ENCODE measurements at places on chromosomes 6 and 20.

- DNase-seq = no peak
Observed at GRCh38 chr6:47426524-47427302, 50.9 kb upstream of the CD2AP start.

DNA sequence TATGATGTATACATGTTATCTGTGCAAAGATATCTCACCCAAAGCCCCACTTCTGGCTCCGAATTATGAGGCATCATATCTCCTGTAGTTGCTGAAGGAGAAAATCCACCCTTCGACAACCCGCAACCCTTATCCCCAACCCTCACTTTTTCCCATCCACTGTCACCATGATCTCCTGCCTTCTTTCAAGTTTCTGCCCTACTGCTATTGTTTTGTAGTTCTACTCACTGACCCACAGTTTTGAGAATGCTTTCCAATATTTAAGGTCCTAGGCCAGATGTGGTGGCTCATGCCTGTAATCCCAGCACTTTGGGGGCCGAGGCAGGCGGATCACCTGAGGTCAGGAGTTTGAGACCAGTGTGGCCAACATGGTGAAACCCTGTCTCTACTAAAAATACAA is 22.2 kb downstream of the ADGRF1 start:
- DNase-seq = no peak

DNA sequence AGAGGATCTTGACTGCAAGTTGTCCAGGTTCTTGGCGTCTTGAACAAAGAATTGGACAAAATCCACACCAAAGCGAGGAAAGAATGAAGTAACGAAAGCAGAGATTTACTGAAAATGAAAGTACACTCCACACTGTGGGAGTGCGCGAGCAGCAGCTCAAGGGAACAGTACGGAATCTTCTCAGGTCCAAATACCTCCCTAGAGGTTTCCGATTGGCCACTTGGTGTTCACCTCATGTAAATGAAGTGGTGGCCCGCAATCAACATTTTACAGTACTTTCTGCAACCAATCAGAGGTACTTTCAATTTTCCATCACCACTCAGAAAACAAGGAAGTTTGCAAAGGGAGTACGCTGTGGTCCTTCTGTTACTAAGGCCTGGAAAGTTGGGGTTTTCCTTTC is 122.4 kb downstream of the PTPRK start:
- no peak for DNase-seq

DNA sequence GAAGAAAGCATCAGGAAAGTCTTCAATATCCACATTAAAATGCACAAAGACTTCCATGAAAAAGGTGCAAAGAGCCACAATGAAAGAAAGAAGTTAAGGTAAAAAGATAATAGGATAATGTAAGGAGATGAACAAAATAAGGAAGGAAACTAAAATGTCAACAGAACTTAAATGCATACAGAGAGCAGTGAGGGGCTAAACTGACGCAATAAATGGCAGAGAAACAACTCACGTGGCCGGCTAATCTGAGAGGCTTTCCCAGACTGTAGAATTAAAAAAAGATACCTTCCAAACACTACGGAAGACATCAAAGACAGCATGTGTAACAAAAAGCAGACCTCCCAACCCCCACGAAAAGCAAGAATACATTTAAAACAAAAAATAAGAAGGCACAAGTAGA is 73.7 kb downstream of the GMDS start:
- DNase-seq = no peak

GRCh38 chr6:157946865-157947532 is 34.7 kb upstream of the SYNJ2 start:
- DNase-seq = no peak
